ENCODE measurements at places on chromosomes 12 and 14.

DNA sequence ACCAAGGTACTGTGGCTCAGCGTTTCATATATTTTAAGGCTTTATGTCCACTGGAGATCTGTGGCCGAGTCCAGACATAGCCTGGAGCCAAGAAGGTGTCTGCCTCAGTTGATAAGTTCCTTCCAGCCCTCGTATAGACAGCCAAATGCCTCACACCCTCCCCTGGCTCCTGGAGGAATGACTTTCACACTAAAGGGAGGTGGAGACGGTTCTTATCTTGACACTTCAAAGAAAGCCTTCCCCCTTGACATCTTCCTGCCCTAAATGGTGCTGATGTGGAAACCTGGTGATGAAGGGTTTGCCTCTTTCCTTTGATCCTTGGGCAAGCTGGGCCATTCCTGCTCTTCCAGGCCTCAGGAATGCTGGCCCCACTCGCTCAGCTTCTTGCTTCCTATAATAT, 474.8 kb upstream of the TBX3 start:
- no peak for DNase-seq

DNA sequence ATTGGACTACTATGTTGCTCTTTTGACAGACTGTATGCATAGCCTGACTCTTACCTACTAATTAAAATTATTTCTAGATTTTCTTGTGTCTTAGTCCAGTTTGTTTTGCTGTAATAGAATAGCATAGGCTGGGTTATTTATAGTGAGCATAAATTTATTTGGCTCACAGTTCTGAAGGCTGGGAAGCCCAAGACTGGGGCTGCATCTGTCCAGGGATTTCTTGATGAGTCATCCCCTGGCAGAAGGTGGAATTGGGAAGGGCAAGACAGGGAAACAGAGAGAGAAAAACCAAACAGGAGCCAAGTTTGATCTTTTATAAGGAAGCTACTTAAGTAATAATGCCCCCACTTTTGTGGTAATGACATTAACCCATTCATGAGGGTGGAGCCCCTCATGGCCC, 759.2 kb upstream of the LRFN5 start:
- DNase-seq: no peak

DNA sequence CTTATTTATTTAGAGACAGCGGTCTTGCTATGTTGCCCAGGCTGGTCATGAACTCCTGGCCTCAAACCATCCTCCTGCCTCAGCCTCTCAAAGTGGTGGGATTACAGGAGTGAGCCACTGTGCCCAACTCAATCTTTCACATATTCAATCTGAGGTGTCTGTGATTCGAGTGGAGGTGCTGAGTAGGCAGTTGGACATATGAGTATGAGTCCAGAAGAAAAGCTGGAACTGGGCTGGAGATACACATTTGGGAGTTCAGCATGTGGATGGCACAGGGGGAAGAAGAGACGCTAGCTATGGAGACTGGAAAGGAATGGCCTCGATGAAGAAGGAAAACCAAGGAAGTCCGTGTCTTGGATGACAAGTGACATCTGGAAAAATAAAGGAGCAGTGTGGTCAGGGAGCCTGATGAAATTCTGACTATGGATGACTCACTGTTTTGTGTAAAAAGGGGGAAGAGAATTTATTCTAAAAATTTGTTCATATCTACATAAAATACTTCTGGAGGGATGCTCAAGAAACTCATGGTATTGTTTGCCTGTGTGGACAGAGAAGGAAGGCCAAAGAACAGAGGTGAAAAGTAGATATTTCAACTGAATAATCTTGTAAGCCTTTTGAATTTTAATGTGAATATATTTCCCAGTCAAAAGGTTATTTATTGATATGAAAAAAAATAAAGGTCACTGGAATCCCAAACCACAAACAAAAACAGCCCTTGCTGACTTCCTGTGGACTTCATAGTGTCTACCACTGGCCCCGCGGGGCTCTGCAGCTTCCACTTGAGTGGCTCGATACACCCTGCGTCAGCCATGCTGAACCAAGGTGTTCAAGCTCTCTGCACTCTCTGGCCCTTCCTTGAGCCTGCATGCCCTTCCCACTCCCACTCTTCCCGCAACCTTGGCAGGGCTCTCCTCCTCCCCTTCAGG, 8.9 kb upstream of the LTA4H start:
- no peak for DNase-seq

DNA sequence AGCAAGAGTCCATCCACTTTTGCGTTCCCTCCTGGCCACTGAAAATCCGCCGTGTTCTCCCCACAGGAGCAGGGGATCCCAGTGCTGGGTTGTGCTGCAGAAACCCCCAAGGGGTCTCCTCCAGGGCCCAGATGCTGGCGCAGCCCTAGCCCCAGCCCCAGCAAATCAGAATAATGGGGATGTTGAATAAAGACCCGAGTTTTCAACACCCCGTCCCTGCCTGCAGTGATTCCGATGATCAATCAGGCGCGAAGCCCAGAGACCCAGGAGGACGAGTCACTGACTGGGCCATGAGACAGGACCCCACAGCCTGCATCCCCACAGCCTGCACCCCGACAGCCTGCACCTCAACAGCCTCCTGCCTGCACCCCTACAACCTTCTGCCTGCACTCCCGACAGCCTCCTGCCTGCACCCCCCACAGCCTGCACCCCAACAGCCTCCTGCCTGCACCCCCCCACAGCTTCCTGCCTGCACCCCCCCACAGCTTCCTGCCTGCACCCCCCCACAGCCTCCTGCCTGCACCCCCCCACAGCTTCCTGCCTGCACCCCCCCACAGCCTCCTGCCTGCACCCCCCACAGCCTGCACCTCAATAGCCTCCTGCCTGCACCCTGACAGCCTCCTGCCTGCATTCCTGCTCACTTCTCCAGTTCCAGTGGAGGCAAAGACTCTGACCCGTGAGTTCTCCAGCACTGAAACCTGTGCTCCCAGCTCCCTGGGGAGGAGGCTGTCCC, 37.2 kb downstream of the TNFAIP2 start:
- no peak for DNase-seq

GRCh38 chr12:84077679-84078078, 834.9 kb downstream of the SLC6A15 start:
- DNase-seq: no peak

- no peak for DNase-seq
Observed at GRCh38 chr12:32549675-32550079, 129.4 kb upstream of the DNM1L start.

- no peak for DNase-seq
Observed at GRCh38 chr12:15719230-15719629, 70.0 kb downstream of the EPS8 start.

GRCh38 chr12:24945845-24946244, 3.1 kb downstream of the BCAT1 start:
- no peak for DNase-seq

- no peak for DNase-seq
Observed at GRCh38 chr14:32044454-32044853, 32.6 kb upstream of the ARHGAP5 start.

DNA sequence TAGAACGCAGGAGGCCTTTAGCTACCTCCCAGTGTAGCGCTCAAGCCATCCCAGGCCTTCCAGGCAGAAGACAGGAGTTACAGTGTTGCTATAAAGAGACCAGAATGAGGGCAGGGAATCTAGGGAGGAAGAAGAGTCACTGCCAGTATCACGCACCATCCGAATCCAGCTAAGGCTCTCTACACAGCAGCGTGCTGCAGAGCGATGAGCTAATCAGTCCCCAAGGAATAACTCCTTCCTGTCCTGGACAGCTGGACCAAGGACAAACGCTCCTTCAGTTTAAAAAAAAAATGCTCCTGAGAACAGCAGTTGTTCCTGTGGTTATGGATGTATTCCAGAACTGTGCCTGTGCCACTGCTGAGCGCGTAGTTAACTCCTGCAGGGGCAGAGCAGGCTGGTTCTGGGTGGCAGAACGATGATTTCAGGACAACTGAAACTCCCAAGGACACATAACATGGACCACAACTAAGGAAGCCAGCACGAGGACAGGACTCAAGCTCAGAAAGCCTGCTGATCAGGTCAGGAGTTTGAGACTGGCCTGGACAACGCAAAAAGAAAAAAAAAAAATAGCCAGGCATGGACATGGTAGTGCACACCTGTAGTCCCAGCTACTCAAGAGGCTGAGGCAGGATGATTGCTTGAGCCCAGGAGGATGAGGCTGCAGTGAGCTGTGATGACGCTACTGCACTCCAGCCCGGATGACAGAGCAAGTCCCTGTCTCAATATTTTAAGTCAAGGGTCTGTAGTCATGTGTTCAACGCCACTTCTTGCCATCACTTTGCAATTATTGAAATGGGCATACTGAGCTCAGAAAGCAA, 2.6 kb downstream of the IFFO1 start:
- DNase-seq: peak; percentile 66

- DNase-seq: no peak
Observed at GRCh38 chr12:11059784-11060183, 2.3 kb downstream of the TAS2R46 start.

GRCh38 chr12:87425942-87426554, 603.2 kb downstream of the C12orf50 start:
- no peak for DNase-seq

- DNase-seq: no peak
Observed at GRCh38 chr12:106883426-106883825, 72.3 kb upstream of the TMEM263 start.

DNA sequence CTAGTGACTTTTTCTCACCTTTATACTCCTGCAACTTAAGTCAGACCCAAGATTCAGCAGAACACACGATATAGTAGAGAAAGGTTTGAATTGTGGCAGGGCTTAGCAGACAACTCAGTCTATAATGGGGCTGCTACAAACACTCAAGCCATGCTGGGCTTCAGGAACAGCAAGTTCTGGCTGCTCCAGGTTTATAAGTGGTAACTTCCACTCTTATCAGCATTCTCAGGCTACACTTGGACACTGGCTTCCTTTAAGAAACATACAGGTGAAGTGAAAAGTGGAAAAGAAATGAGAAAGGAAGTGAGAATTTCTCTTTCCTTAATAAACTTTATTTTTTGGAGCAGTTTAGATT, 21.7 kb downstream of the PLEKHD1 start:
- no peak for DNase-seq

GRCh38 chr12:56571121-56571520, 49.5 kb downstream of the RBMS2 start:
- no peak for DNase-seq

- no peak for DNase-seq
Observed at GRCh38 chr14:54478636-54479215, 10.1 kb downstream of the GMFB start.

DNA sequence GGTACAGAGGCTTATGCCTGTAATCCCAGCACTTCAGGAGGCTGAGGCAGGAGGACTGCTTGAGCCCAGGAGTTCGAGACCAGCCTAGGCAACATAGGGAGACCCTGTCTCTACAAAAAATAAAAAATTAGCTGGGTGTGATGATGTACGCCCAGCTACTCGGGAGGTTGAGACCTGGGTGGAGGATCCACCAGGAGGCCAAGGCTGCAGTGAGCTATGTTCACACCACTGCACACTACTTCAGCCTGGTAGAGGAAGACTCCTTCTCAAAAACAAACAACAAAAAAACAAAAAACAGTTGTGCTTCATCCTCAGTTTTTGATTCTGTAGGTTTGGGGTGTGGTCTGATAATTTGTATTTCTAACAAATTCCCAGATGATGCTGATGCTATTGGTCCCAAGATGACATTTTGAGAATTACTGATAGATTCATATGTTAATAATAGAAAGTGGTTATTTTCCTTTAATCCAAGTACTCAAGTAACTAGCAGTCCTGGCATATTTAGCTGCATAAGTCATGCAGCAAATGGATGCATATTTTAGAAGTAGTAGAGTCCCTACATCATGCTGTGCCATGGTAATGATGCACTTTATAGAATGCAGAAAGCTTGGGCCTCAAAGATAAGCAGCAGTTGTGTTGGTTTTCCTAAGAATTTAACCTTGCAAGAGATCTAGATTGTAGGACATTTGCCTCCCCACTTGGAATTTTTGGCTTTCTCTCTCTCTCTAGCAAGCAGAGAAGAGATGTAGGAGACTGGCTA, 76.1 kb upstream of the PAWR start:
- no peak for DNase-seq

DNA sequence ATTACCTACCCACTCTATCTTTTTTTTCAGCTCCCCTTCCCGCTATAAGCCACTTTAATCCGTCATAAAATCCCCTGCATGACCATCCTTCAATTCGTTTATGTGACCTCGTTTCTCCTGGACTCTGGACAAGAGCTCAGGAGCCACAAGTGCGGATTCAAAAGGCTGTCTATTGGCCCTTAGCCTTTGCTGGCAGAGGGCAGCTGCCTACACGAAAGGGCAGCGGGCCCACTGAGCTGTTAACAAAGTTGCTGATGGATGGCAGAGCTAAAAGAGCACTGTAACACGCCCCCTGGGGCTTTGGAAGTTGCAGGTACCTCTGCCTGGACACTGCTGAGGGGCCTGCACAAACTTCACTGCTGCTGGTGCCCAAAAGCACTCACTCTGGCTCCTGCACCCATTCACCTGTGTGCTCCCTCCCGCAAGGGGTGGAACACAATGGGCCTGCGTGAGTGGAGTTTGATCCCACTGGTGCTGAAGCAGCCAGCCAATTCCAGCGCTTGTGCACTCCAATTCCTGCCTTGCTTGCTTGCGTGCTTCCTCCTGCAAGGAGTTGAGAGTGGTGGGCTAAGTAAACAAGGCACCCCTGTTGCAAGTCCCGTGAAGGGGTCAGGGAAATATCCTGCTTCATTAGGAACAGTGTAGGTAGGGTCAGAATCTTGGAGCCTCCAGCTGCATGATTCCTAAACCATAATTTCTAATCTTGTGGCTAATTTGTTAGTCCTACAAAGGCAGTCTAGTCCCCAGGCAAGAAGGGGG, 10.6 kb upstream of the DRAM1 start:
- DNase-seq: no peak

- DNase-seq: no peak
Observed at GRCh38 chr14:58071341-58071740, 80.7 kb downstream of the ARMH4 start.

DNA sequence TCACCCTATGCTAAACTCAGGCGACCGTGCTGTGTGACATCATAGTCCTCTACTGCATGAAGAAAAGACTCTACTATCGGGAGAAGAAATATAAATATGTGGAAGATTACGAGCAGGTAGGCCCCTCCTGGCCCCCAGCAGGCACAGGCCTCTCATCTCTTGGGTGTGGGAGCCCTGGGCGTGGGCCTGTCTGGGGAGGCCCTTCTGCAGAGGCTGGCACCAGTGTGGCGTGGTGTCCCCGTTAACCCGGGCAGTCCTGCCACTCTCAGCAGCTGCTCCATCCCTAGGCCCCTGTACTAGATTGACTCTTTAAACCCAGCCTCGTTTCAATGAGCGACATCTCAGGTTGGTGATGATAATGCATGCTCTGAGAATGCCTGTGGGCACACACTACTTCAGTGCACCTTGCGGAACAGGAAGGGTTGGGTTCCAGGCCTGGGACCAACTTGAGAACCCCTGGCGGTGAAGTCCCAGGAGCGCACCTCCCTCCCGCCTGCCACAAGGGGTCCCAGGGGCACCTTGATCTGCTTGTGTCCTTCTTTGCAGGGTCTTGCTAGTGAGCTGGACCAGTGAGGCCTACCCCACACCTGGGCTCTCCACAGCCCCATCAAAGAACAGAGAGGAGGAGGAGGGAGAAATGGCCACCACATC, 23.2 kb downstream of the P2RX4 start:
- DNase-seq: no peak

All from BE2C (cell line).